ENCODE measurements at places on chromosomes 6 and 20.

DNA sequence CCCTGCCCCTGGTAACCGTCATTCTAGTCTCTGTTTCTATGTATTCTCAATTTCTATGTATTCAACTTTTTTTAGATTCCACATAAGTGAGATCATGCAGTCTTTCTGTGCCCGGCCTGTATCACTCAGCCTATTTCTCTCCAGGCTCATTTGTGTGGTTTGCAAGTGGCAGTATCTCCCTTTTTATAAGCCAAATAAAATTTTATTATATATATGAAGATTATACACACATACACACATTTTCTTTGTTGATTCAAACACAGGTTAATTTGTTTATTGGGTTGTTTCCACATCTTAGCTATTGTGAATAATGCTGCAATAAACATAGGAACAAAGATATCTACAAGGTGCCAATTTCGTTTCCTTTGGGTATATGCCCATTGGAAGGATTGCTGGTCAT, 571.7 kb downstream of the DHX35 start:
- no peak for DNase-seq

DNA sequence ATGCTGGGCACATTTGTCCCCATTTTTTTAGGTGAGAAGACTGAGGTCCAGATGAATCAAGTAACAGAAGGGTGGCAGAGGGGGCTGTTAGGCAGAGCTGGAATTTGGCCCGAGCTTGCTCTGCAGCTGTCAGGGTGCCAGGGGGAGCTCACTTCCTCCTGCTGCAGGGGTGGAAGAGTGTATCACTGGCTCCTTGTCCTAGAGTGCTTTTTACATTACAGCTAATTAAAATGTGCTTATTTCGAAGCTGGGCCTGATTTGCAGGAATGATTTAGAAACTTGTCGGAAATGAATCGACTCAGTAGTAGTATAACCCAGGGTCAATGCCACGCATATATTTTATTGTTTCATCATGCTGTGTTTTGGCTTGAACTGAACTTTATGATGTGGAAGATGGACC, 11.1 kb downstream of the TOX2 start:
- DNase-seq = peak; percentile 25

- DNase-seq = no peak
These were observed 159.1 kb downstream of the TFAP2C start for GRCh38 chr20:56788041-56788670.

DNA sequence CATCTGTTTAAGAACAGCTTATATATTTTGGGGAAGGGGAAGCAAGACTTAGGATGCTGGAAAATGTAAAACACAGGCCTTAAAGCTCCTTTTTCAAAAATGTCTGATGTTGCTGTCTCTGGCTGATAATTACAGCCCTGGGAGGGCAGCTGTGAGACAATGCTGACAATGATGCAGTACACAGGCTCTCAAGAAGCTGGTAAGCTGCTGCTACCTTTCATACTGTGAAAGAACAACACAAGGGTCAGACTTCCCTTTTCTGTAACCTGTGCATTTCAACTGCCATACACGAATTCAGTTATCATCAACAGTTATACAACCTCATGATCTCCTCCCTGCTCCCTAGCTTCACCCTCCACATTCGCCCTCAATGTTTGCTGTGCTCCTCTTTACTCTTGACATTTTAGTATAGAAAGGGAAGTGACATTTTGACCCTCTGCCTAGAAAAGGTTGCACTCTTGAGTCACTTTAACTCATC, 25.2 kb downstream of the MAP7 start:
- no peak for DNase-seq

- no peak for DNase-seq
These were observed 42.7 kb upstream of the NOX3 start for GRCh38 chr6:155498370-155498769.

DNA sequence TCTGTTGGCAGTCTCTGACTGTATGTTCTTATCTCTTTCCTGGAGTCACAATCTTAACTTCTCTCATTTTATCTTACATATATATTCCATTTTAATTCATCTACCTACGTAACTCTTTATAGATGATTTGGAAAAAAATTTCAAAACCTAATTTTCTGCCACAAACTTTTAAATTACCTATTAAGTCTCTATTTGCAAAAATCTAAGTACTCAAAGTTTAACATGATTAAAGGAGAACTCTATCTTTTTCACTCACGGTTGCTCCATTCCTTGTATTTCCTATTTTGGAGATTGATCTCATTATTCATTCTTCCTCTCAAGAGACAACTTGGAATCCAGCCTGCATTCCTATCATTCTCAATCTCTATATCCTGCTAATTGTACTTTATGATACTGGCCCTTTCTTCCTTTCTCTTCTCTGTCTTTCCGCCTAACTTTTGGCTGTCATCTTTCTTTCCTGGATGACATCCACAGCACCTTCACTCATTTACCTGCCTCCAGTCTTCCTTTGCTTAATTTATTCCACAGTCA, 1071.1 kb upstream of the CITED2 start:
- no peak for DNase-seq

- DNase-seq = no peak
These were observed 3.6 kb downstream of the ESR1 start for GRCh38 chr6:151811081-151811480.

DNA sequence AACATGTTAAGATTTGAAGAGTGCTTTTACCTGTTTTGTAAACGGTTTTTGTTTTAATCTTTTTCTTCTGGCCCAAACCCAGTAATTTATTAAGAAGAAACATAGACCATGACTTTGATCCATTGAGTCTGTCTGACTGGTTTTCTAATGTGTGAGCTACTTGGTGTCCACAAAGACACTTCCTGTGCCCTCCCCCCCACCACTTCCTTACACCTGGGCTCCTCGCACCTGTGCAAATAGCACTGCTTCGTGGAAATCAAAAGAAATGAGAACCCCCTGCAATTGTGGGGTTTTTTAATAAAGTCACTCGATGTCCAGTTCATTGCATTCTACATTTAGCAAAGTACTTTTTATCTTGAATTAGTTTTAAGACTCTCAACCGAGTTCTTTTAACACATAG, 65.5 kb downstream of the SMOC2 start:
- no peak for DNase-seq

DNA sequence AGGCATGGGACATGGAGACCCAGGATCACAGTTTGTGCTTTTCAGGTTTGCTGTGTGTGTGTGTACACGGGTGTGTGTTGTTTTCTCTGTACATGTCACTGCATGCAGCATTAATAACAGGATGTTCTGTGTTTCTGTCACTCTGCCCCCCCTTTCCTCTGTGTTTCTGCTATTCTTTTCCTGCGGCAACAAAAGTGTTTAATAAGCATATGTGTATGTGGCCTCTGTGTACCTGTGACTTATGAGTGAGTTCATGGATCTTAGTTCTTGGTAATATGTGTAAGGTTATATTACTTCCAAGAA, 9.8 kb downstream of the SYNGAP1 start:
- DNase-seq = no peak

DNA sequence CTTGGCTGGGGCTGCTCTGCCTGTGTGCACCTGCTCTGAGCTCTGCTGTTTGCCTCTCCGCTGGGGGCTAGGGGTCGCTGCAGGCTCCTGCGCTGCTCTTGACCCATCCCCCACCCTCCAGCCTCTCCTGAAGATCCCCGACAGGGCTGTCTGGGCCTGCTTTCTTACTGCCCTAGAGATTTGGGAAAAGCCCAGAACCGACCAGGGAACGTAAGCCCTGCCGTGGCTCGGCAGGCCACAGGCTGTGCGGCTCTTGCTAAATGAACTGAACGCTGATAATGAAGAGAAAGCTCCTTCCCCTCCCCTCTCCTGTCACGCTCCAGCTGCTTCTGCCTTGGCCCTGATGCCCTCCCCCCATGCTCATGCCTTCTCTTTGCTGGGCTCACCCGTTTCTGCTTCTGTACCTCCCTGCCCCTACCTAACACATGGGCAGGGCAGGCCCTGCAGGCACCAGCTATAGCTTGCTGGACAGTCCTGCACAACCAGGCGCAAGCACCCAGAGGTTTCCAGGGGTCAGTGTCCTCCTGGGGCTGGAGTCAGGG, 32.0 kb upstream of the PCMTD2 start:
- no peak for DNase-seq

- DNase-seq = no peak
These were observed 6.2 kb downstream of the SAPCD1 start for GRCh38 chr6:31768363-31769257.

- DNase-seq = no peak
These were observed 533.3 kb downstream of the HACE1 start for GRCh38 chr6:104326173-104327001.

Data from NCI-H1436 treated with DMSO at 0.1 percent for 48 hours (cell line).